ENCODE measurements at places on chromosomes 1 and 21.

- no peak for DNase-seq
Observed at GRCh38 chr1:178220094-178220493, 126.2 kb downstream of the RASAL2 start.

DNA sequence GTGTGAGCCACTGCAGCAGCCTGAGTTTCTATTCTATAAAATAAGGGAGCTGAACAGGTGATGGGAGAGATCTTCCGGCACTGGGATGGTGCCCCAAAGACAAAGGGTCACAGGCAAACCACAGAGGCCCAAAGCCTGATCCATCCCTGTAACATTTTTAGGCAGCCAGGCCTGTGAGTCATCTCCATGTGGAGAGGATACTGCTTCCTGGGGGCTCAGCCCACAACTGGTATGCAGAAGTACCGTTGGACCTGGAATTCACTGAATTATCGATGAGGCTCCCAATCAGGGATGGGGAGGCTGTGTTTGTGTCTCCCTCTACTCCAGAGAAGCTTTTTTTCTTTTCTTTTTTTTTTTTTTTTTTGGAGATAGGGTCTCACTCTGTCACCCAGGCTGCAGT lies 48.8 kb upstream of the WASF2 start:
- DNase-seq: no peak

DNA sequence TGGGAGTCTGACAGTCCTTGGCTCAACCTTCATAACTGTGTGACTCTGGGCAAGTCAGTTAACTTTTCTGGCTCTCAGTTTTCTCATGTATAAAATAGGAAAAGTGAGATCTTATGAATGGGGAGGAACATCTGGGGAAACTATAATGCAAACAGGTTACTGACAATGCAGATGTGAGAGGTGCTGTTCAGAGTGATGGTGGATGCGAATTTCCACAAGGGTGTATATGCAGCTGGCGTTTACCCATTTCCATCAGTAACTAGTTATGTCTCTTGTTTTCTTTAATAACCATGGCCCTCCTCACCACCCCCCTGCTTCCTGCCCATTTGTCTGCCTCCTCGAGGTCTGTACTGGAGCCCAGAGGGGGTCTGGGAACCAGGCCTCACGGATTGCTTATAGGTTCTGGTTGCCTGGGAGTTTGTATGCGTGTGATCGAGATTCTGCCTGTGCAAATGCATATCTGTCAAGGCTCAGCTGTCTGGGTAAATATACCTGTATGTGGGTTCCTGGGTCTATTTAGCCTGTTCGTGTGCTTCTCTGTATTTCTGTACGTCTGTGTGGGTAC lies 44.4 kb downstream of the AHDC1 start:
- no peak for DNase-seq

GRCh38 chr1:100719490-100719889 lies at the start of gene VCAM1:
VCAM1 (plus strand) TSS chr1:100719742; CDS start chr1:100719861, 119 bp downstream.
- DNase-seq: no peak

GRCh38 chr1:156217871-156218270 lies 5.1 kb downstream of the PMF1 start:
- no peak for DNase-seq

DNA sequence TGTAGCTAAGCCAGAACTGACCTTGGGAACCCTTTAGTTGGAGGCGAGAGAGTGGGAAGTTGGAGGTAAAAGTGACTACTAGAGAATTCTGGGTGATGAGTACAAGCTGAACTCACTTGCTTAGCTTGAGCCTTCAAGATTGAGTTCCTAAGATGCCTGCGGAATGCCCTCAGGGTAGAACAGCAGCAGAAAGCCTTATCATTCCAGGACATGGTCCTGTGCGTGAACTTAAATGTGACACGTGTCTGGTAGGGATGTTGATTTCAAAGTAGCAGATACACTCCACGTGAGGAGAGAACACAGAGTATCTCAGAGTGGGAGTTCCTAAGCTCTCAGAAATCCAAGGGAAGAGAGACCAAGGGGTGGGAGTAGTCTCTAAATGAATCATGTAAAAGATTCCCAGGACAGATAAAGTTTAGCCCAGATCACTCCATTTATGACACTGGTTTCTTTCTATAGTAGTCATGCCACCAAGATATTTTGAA lies 60.1 kb downstream of the KCNK1 start:
- no peak for DNase-seq

DNA sequence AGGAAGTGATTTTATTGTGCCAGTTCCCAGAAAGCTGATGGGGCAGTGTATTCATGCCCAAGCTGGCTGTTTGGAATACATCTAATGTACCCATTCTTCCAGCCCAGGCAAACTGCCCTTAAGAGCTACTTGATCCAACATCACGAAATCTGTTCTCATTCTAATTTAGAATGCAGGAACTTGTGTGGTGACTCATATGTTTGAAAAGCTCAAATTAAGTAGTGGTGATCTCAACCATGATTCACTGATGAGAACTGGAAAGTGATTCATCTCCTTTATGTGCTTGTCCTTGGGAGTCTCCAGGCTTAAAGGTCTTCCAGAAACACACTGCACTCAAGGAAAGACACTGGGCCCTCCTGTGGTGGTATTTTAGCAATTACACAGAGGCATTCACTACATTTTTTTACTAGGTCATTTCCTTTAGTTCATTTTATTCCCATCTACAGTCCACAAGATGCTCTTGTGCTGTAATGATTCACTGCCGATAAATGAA lies 65.4 kb downstream of the RPE65 start:
- no peak for DNase-seq

- DNase-seq: no peak
Observed at GRCh38 chr1:15321601-15322000, 74.6 kb downstream of the FHAD1 start.

GRCh38 chr1:223657978-223658377 lies 7.5 kb downstream of the CAPN8 start:
- no peak for DNase-seq

All from vagina (tissue), 2 donors.